ENCODE measurements at places on chromosomes 3 and 15.

- no peak for DNase-seq
Observed at GRCh38 chr3:5217824-5218595, 30.5 kb downstream of the EDEM1 start.

DNA sequence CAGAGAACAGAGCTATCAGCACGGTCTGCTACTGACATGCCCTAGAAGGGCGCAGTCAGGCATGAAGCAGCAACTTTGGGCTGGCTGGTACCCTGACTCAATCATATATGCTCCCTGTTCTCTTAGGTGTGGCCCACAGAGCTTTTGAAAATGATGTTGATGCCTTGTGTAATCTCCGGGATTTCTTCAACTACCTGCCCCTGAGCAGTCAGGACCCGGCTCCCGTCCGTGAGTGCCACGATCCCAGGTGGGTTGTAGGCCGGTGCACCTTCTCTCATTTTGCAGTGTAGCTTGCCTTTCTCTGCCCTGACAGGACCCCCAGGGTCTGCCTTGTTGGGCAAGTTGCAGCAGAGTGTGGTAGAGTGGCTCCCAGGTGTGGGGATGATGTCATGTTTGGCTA lies 47.7 kb downstream of the PCCB start:
- DNase-seq, result no peak

DNA sequence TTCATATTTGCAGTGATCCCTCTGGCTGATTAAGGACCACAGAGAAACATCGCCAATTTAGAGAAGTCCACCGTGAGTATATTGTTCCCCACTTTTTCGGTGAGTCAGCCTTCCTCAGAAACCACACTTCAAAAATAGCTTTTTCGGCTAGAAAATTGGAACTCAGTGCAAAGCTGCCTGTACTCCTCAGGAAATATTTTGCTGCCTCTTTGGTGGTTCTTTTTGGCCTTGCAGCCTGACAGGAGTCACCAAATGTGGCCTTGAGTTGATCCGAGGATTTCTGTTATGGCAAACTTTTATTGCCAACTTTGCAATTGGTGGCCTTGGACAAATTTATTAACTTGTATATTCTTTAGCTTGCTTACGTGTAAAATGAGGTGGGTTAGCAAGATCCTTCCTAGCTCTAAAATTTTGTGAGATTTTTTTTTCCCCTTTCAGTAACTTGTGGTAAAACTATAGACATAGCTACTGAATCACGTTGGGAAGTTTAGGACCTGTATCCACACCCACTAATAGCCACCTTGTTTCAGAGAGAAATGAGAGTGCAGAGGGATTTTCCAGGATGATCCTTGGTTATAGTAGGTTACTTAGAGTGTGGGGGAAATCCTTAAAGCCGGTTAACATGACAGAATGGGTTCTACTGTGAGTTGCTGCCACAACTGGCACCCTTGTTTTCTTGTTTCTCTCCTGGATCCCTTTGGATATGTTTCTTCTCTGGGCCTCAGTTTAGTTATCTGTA lies 9.9 kb downstream of the ARL6IP5 start:
- no peak for DNase-seq

DNA sequence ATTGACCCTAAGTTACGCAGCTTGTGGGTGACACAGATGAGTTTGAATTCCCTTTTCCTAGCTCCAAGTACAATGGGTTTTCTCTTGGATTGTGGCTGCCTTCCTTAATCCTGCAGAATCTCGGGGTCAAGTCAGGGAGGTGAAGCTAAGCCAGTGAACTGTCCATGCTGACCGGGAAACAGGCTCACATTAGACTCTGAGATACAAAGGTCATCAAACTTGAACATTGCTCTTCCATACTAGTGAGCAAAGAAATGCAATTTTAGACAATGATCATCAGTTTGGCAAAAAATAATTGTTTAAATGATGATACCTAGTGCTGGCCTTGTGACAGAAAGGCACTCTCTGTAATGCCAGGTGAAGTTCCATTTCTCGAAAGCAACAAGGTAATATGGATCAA lies 31.6 kb downstream of the SLC6A1 start:
- no peak for DNase-seq

DNA sequence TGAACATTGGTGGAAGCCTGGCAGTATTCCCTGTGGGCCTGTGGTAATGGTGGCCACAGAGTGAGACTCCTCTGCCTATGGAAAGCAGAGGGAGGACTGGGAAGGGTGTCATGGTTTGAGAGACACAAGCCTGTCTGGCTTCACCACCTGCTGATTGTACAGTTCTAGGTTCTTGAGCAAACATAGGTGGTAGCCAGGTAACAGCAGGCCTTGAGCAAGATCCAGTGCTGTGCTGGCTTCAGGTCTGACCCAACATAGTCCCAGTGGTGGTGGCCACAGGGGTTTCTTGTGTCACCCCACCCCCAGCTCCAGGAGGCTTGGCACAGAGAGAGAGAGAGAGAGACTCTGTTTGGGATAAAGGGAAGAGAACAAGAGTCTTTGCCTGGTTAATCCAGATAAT lies 22.7 kb upstream of the KPNA4 start:
- no peak for DNase-seq

- no peak for DNase-seq
Observed at GRCh38 chr3:98766924-98767323, 3.8 kb downstream of the ST3GAL6 start.

GRCh38 chr3:48776854-48777253 lies 59.8 kb upstream of the IP6K2 start:
- DNase-seq, result no peak

DNA sequence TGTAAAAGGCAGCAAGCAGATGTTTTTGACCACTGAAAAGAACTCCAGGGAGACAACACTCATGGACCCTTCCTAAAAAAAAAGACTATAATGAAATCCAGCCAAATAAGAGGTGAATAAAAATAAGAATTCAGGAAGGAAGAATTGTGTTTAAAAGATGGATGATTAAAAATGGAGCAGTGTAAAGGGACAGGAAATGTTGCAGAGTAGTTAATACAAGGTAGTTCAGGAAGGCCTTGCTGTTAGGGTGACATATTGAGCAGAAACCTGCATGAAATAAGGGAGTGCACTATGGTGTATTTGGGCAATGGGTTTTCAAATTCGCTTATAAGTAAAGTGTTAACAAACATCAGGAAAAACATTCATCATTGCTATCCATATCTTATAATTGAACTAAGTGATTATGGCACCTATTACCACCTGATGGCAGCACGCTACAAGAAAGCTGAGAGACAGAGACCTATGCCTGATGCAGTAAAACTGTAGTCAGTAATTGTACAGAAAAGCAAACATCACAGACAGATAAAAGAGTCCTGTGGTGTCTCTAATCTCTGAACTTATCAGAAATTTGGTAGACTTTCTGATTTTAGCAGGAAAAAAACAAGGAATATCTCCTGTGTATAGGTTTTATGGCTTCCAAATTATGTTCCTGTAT lies 5.8 kb upstream of the DBR1 start:
- no peak for DNase-seq

DNA sequence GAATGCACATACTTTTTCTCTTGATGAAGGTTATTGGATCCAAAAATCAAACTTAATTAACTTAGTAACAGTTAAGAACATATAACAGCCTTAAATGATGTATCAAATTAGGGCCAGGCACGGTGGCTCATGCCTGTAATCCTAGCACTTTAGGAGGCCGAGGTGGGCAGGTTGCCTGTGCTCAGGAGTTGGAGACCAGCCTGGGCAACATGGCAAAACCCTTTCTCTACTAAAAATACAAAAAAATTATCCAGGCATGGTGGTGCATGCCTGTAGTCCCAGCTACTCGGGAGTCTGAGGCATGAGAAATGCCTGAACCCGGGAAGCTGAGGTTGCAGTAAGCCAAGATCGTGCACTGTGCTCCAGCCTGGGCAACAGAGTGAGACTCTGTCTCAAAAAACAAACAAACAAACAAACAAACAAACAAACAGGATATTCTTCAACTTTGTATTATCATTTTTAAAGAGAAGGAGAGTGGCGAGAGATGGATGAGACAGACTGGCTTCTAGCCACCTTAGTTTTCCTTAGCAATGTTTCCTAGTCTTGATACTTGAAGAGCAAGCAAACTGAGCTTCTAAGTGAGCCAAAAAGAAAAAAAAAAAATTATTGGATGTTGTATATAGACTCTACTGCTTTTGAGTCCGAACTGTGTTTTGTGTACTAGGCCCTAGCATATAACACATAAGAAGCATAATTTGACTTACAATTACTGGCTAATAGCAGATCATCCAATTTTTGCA lies 13.8 kb downstream of the SPRED1 start:
- DNase-seq, result no peak

DNA sequence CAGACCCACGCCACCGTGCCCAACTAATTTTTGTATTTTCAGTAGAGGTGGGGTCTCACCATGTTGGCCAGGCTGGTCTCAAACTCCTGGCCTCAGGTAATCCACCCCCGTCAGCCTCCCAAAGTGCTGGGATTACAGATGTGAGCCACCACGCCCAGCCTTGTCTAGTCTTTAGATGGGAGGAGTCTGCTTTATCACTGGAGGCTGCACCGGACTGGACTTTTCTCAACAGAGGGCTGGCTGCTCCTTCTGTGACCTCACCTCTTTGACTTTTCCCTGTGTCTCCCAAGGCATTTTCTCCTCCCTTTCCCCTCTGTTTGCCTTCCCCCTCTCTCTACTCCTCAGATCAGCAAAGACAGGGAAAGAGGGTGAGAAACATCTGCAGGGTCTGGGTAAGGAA lies 28.5 kb downstream of the SLCO2A1 start:
- no peak for DNase-seq

GRCh38 chr15:70219966-70220365 lies 122.2 kb upstream of the TLE3 start:
- no peak for DNase-seq

GRCh38 chr3:135851201-135852081 lies 114.1 kb upstream of the PPP2R3A start:
- no peak for DNase-seq

DNA sequence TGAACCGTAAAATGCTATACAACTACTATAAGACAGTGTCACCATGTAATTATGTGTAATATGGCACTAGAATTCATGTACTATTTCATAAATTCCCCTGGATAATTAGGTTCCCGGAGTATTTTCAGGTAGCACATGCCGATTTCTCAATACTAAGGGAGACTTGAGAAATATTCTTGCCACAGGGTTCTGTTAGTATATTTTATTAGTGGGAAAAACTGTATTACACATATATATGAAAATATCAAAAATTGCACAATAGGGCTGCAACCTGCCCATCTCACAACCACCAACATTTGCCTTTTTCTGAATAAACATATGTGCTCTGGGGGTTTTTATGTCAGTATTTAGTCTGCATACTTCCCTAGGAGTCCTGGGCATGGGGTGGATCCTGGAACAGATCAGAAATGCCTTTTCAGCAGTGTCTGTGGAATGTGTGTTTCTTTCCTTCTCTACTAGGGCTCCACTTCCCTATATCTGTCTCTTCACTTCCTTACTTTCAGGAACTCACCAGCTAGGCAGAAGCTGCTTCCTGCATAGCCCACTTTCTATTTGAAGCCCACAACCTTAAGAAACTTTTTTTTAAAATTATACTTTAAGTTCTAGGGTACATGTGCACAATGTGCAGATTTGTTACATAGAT lies 87.5 kb downstream of the RPL39L start:
- no peak for DNase-seq

Data from non-pigmented ciliary epithelial cell (primary cell).